ENCODE measurements at places on chromosomes 3 and 15.

- DNase-seq = no peak
Observed at GRCh38 chr3:114219741-114220140, 17.6 kb downstream of the ZNF80 start.

DNA sequence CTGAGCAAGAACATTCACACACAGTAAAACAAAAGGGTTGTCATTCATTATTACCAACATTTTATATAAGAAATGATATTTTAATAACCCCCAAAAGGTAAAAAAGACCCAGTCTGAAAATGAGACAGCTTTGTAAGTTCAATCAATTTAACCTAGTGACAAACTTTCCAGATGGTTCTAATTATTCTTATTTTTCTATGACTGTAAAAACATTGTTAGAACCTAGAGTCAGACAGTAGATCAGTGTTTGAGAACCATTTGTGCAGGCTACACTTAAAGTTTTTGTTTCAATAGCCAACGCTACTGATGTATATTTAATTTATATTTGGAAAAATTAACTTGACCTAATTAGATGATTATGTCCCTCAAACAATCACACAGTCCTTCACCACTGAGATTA lies 708.4 kb upstream of the CBLB start:
- DNase-seq = no peak

DNA sequence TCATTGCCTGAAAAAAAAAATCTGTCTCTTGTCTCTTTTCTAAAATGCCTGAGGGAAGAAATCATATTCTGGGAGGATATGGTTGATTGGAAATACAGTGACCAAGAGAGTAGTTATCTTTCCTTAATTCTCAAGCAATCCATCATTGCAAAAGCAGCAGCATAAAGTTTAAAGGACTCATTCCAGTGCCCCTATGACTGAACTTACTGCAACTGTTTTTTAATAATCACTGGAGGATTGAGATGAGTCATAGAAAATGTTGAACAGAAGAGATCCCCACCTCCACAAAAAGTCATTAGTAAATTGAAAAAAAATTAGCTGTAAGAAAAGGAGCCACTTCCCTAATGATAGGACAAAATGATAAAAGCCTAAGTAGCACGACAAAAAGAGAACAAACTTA lies 121.5 kb downstream of the SLC9A9 start:
- no peak for DNase-seq

DNA sequence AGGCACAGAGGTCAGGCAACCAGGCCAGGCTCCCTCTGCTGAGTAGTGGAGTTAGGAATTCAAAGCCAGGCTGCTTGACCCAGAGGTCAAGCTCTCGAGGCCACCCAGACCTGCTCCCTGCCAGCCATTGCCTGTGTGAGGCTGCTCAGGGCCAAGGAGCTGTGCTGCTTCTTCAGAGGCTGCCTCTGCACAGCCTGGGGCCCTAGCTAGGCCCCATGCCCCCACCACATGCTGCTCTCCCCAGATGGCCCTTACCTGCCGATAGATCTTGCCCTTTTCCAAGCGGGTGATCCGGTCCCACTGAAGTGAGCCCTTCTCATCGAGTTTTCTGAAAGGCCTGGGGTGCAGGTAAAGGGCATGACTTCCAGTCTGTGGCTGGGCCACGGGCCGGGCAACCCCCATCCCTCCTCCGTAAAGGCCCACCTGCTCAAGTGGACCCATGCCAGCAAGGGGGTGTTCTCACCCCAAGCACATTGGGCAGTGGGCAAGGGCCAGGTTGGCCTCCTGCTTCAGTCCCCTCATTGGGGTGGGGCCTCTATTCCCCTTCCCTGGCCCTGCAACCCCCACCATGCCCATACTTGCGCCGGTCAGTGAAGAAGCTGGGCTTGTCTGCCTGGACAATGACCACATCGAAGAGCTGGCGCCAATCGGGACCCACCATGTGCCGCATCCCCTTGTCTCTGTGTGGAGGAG lies 6.5 kb downstream of the NT5DC2 start:
- DNase-seq = no peak

DNA sequence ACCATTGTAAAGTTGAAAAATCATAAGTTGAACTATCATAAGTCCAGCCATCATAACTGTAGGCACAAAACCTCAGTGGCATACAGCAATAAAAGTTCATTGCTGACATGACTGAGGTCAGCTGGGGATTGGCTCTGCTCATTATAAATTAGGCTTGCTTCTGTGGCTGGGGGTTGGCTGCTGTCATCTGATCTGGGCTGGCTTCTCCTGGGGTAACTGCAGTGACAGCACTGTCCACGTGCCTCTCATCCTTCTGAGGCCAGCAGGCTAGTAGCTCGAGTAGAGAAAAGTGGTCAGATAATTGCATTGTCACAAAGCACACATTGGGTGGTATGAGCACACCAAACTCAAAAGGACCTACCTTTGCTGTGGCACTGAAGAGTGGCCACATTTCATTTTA lies 31.3 kb downstream of the CMTM7 start:
- DNase-seq = no peak

DNA sequence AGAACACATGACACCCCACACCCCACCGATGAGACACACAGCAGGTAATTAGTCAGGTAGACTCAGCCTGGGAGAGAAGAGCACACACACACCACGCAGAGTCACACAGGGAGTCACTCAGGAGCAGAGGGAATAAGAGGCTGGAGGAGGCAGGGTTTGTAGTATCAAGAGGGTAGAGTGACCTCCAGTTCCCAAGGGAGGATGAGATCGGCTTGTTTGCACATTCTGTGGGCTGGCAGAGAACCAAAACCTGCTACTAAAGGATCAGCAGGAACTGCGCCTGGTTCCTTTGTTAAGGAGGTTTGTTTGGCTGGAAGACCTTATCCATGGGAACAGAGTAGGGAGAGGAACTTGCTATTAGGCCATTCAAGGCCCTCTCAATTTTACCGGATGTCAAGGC lies 281.4 kb upstream of the SLCO3A1 start:
- DNase-seq = no peak

- no peak for DNase-seq
Observed at GRCh38 chr3:26592451-26592850, 30.1 kb upstream of the LRRC3B start.

GRCh38 chr3:152738656-152739055 lies 96.3 kb upstream of the P2RY1 start:
- DNase-seq = no peak

DNA sequence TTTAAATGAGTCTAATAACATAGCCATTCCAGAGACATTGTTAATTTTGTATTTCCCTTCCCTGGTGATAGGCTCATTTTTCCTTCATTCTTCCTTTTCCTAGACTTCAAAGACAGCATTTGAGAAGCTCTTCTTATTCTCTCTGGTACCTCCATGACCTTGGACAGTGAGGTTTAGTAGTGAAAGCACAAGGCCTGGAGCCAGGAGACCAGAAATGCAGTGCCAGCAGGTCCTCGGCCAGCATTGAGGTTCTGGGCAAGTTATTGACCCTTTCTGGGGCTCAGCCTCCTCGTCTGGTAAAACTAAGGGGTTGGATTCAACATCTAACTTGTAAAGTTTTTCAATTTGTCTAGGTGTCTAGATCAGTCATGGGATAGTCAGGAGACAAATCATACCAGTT lies 146.9 kb downstream of the SV2B start:
- DNase-seq = no peak

GRCh38 chr15:80036071-80036470 lies 23.4 kb upstream of the ZFAND6 start:
- no peak for DNase-seq

DNA sequence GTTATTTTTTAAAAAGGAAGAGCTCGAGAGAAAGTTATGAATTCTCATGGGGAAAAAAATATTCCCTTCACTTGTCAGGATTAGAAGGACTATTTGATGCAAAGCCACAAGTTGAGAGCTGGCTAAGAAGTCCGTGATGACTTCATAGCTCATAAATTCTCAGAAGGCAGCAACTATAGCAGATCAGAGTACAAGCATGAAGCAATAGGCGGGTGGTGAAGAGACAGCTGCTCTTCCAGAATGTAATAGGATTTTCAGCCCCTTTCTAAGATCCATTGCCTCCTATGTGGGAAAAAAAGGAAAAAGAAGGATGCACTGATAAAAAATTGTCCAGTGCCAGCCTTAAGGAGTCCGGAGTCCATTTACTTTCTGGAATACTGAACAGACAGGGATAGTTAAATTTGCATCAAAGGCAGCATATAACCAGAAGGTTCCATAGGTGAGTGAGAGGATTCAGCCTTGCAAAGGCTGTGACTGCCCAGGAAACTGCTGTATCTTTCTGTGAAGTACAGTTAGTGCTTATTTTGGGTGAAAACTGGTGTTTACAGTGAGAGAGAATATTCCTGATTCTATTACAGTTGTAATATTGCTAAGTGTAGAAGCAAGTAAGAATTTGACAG lies 929.5 kb upstream of the ALCAM start:
- no peak for DNase-seq

DNA sequence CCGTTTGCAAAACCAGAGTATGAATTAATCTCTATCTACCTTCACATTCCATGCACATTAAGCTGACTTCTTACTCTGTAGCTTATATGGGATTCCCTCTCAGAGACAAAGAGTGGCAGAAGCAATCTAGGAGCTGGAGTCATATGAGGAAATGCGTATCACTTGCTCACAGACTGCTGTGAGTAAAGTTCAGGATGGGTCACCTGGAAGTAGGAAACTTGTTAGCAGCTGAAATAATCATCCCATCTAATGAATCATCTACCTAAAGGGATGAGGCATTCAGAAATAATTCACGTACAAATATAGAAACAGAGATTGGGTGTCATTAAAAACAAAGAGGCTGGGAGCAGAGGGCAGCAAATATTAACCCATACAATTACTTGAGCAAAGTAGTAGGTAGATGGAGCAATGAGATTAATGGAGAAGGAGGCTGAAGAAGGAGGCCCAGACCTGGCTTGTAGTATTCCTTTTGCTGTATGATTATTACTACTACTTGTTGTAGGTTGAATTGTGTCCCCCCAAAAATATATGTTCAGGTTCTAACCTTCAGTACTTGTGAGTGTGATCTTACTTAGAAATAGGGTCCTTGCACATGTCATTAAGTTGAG lies 866.3 kb downstream of the ROBO2 start:
- DNase-seq = no peak
